Tibial artery (tissue), 4 donors: ENCODE measurements at places on chromosomes 2 and 18.

GRCh38 chr2:85353876-85354285 is 447 bp downstream of the RETSAT start:
- DNase-seq: no peak

DNA sequence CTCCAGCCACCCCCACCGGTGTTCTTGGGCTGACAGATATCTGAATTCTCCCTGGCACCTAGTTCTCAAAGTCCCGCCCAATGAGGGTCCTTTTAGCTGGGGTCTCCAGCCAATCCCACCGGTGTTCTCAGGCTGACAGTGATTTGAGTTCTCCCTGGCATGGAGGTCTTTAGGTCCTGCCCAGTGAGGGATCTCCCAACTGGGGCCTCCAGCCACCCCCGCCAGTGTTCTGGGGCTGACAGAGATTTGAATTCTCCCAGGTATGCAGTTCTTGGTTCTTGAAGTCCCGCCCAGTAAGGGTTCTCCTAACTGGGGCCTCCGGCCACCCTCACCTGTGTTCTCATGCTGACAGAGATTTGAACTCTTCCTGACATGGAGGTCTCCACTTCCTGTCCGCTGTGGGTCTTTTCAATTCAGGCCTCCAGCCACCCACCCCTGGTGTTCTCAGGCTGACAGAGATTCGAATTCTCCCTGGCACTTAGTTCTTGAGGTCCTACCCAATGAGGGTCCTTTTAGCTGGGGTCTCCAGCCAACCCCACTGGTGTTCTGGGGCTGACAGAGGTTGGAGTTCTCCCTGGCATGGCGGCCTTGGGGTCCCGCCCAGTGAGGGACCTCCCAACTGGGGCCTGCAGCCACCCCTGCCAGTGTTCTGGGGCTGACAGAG is 154.6 kb downstream of the ANKRD36 start:
- peak; percentile 19 for DNase-seq

DNA sequence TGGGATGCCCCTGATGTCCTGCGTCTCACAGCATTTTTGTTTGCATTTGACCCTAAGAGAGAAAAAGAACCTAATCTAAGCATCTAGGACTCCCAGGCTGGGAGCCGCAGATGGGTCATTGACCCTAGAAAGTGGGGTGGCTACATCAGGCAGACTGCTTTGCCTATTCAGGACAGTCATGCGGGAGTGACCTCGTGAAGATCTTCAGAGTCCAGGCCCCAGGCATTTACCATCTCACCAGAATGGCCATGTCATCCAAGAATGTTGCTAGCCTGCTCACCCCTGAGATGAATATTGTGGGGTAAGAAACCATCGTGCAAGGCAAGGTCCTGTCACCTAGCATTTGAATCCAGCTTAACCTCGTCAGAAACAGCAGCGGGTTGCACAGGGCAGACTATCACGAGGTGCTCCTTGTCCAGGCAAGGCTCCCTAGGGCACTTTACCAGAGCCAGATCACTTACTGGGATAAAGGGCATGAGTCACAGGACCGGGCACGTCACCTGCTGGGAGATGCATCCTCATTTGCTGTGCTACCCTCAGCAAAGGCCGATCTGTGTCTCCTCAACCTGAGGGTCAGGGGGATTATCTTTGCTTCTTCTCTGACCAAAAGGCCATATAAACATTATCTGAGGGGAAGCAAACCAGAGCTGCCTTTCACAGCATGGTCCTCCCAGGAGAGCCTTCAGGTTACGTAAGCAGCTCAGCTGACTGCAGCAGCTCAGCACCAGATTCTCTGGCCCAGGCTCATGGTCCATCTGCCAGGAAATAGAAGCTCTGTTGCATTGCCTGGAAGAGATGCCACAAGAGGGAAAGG is 162.3 kb downstream of the ACKR3 start:
- DNase-seq: peak; percentile 94

DNA sequence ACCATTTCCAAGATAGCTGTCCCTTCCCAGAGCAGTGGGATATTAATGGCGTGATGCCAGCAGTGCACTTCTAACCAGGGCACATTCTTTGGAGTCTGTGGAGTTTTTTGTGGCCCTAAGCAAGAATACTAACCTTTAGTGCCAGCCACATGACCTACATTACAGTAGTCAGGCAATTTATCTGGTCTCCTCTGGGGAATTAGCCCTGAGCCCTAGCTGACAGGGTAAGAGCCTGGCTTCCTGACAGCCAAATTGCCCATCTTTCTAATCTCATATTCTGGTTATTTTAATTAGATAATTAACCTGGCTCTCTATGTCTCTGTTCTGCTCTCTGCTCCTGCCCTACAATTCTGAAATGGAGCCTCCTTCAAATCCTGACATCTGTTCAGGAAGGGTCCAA is 5.2 kb downstream of the PFN4 start:
- no peak for DNase-seq

DNA sequence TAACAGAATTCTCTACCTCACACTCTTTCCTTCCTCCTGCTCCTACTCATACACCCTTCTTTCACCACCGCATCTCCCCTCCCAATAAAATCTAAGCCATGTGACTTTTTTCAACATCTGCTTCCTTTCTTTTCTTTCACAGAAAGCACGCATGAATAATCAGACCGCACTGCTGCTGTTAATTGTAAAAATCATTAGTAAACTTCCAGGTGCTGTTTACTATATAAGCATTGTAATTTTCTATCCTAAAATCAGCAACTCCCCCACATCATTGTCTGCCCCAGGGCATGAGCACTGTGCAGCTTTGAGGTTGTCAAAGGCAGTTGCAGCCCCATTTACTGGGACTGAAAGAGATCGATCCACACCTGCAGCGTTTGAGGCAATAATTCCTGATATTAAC is 782.6 kb upstream of the ID2 start:
- DNase-seq: no peak
